Kidney capillary endothelial cell (primary cell): ENCODE measurements at places on chromosomes 1 and 21.

GRCh38 chr1:246508897-246509688 is 2.0 kb upstream of the SMYD3 start:
- DNase-seq = no peak

GRCh38 chr21:46099476-46099875 is 1.6 kb downstream of the COL6A2 start:
- DNase-seq = no peak

- DNase-seq = no peak
These were observed 34.9 kb downstream of the SSBP3 start for GRCh38 chr1:54371038-54371941.

GRCh38 chr1:170864238-170864637 is 71.1 kb upstream of the MROH9 start:
- DNase-seq = no peak

- no peak for DNase-seq
These were observed 25.2 kb upstream of the RCAN1 start for GRCh38 chr21:34639882-34640788.

- DNase-seq = no peak
These were observed 262.5 kb downstream of the RHOU start for GRCh38 chr1:228997721-228998144.

GRCh38 chr1:150516050-150516591 is 569 bp downstream of the FALEC start:
- DNase-seq = no peak

DNA sequence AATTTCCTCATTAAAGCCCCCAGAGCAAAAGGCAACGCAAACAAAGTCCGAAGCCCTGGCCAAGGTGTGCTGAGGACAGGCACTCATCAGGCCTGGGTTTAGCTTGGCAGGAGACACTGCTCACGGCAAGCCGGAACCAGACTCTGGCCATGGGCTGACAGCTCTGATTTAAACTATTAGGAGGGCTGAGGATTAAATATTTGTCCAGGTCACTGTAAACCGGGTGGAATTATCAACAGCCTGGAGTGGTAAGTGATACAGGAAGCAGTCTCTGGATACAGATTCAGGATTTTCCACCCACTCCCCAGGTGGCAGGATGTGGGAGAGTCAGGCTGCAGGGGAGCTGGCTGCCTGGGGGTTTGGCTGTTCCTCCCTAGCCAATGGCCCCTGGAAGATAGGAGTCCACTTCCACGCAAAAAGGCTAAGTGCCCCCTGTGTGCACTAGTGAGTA is 42.4 kb downstream of the SLC66A1 start:
- DNase-seq = no peak

DNA sequence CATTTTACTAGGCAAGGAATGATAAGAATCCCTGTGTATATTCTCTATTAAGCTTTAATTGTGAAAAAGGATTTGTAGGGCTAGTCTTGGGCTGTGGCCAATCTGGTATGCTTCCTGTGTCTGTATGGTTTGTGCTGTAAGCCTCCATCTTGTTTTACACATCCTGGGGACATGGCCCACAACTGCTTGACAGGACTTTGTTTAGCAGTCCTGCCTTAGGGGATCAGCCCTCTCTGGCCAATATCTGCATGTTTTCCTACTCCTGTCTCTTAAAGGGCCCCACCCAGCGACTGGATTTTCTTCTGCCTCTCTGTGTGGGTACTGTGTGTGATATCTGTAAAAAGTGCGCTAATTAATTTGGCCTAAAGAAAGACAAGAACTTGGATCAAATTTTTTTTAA is 813.2 kb downstream of the PLA2G4A start:
- DNase-seq = no peak

DNA sequence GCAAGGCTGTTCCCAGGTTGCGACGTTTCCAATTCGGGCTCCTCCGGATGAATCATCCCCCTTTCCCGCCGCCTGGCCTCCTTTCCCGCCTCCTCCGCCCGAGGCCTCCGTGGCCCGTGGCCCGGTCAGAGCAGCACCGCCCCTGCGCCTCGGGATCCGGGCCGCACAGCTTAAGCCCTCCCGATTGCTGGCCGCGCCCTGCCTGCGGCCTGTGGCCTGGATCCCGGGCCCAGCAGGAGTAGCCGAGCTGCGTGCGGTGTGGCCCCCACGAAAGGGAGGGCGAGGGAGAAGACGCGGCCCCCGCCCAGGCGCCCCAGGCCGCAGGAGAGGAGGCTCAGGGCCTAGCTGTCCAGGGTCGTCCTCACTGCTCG is 1.0 kb downstream of the TMEM200B start:
- no peak for DNase-seq

DNA sequence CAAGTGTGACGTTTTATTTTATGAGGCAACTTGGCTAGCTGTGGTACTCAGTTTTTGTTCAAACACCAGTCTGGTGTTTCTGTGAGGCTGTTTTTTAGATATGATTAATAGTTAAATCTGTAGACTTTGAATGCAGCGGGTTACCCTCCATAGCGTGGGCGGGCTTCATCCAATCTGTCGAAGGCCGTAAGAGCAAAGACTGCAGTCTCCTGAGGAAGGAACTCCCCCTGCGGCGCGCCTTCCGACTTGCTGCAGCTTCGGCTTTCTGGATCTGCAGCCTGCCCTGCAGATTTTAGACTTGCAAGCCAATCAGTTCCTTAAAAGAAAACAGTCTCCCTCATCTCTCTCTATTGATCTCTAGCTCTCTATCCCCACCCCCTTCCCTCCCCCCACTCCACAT is 4.2 kb upstream of the ZNF496 start:
- no peak for DNase-seq

- no peak for DNase-seq
These were observed 2.4 kb downstream of the ANKRD65 start for GRCh38 chr1:1418464-1419362.

DNA sequence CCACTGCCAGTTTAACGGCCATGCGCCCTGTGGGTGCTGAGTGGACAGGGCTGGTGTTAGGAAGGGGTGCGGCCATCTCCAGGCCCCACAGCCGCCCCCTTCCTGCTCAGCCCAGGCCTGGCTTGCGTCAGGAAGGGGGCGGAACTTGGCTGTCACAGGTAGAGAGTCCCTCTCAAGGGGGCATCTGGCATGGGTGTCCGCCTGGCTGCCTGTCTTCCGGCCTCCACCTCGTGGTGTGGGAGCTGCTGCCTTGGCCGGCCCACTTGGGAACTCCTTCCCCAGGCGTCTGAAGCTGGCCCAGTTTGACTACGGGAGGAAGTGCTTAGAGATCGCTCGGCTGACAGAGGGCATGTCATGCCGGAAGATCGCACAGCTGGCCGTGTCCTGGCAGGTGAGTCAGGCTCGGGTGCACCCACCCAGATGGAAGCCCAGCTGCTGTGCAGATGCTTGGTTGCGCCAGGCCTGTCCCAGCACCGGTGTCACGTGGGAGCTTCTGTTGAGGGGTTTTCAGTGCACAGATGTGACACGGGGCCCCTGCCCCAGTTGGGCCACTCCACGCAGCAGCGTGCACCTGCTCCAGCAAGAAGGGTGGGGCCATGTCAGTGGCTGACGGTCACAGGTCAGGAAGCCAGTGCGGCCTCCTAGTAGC is 9.1 kb upstream of the ATAD3B start:
- peak; percentile 51 for DNase-seq

DNA sequence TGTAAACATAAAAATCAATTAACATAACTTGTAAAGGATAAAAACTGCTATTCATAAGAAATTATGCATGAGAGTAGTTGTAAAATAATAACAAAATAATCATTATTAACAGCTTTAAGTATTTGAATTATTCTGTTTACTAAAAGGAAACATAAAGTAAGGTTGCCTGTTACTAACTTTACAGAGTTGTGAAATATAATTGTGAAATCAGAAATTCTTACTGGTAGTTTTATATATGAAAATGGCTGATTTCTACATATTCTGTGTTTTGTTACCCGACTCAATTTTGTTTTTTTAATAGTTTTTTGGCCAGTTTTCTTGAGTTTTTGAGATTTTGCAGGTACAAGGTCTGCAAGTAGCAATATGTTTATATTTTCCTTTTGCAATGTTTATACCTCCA is 27.8 kb downstream of the FNBP1L start:
- DNase-seq = no peak

DNA sequence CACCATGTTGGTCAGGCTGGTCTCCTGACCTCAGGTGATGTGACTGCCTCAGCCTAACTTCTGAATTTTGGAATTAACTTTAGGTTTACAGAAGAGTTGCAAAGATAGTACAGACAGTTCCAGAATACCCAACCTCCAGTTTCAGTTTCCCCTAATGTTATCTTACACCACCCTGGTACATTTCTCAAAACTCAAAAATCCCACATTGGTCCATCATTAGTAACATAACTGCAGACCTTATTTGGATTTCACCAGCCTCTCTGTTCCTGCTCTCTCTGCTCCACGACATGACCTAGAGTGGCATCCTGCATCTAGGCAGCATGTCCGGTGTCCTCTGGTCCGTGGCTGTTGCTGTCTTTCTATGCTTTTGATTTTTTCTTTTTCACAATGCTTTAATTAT is 5.0 kb upstream of the ZC3H12A start:
- DNase-seq = no peak

- DNase-seq = no peak
These were observed 16.9 kb downstream of the AGO1 start for GRCh38 chr1:35899941-35900340.

DNA sequence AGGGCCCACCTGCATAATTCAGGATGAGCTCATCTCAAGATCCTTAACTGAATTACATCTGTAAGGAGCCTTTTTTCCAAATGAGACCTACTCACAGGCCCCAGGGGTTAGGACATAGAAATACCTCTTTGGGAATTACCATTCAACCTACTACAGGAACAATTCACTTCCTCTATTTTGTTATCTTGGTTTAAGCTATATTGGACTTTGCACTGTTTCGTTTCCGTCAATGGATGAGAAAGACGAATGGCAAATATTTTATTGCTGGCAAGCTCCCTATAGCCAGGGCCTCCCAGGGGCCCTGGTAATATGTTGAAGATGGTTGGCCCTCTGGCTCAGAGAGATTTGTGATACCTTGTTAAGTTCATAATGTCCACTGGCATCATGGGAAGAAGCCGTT is 384.2 kb upstream of the DUSP10 start:
- DNase-seq = no peak

- no peak for DNase-seq
These were observed 265.4 kb downstream of the FOXD2 start for GRCh38 chr1:47703156-47703825.

DNA sequence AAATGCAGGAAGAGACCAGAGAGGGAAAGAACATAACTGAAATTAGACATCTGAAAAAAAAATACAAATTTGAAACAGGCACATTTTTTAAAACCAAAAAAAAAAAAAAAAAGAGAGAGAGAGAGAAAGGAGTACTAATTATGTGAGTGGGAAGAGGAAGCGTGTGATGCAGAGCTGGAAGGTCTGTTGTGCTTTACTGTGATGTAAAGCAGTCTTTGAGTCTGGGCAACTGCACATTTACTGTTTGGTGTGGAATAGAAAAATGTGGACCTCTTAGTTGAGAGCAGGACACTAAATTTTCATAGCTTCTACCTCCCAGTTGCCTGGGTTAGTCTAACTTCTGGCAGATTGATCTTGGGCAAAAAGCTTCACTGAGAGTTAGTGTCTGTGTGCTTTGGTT is 16.5 kb downstream of the LHX9 start:
- no peak for DNase-seq

DNA sequence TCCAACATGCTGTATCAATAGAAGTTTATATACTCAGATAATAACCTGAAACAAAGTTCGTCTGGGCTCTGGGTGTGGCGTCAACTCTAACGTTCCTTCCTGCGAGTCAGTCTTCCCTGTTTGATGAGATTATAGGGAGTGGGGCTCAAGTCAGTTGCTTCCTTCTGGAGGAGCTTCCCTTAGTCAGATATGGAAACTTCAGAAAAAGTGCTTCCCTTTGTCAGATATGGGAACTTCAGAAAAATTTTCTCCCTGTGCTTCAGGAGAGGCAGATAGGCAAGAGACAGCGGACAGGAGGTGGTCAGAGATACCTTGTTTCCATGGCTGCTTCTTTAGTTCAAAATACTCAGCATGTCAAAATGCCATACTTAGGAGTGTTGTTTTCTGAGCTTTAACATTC is 51.1 kb upstream of the PRDX6 start:
- DNase-seq = no peak
